Activated T-cell treated with anti-CD3 and anti-CD28 coated beads, Interleukin-2, amount 50 U/mL, for 4 hours (primary cell): ENCODE measurements at places on chromosomes 7 and 10.

GRCh38 chr10:109019001-109019424 lies 904.3 kb downstream of the XPNPEP1 start:
- DNase-seq = no peak

DNA sequence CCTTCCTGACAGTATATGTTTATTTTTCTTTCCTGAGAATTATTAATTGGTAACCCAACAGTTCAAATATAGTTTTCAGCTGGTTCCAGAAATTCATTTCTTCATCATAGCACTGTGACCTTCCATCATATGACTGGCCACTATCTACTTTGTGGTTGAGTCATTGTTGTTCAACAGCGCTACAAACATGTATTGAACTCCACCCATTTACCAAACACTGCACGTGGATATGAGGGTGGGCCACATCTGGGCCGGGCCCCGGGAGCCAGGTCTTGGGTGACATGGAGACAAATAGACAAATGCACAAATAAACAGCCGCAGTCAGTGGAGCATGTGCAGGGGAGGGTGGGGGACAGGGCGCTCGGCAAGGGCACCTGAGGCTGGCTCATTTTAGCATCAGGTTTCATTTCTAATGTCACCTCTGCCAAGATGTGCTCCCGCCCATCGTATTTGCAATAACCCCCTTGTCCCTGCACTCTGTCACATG lies 24.0 kb upstream of the EEPD1 start:
- DNase-seq = no peak

DNA sequence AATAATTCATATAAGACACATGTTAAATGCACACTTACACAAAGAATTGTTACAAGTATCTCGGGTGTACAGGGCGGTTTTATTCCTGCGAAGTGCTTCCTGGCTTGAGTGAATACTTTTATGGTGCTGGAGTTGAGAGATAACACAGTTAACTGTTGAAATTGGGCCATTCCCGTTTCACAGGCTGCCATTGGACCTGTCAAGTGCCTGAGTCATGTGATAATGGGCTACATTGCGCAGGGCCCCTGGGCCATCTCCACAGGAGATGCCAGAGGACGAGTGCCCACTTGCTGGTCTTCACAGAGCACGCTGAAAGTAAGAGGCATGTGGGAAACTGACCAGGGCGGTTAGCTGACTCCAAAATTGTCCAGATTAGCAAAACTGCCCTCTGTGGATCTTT lies 4.8 kb downstream of the FBH1 start:
- no peak for DNase-seq

GRCh38 chr7:5670183-5670935 lies 111.1 kb downstream of the RNF216 start:
- DNase-seq = no peak

DNA sequence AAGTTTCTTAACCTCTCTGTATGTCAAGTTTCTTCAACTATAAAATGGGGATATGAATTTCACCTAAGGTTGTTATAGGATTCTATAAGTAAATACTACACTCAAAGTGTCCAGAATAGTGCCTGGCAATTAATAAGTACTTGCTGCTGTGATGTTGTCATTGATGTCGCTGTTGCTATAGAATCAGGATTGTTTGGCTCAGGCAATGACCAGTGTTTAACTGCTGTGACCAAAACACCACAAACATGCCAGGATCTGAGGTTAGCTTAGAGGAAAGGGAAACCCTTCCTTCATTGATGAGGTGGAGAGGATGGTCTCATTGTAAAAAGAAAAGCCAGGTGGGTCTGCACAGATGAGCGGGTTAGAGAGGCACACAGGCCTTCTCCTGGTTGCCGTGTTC lies 223.1 kb upstream of the INHBA start:
- DNase-seq = no peak

GRCh38 chr7:124681946-124682345 lies 83.6 kb downstream of the GPR37 start:
- DNase-seq = no peak

DNA sequence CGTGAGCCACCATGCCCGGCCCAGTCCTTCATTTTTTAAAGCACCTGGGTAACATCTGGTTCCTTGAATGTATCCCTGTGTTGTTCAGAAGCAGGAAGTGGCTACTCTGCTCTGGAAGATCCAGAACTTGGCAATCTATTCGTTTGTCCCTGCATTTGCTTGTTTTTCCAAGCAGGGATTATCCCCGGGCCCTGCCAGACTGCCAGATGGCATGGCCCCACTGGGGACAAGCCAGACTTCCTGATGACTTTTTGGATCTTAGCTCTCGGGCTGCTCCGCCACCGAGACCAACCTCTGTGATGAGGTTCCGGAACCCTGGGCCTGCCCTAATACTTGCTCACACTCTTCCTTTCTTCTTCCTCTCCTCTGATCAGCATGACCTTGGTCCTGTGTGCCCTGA lies 496.7 kb downstream of the TYW1 start:
- DNase-seq = no peak

GRCh38 chr10:86520871-86521677 lies 518 bp downstream of the WAPL start:
- DNase-seq = peak; percentile 12

GRCh38 chr10:44934416-44935200 lies 23.5 kb downstream of the TMEM72 start:
- DNase-seq = no peak

GRCh38 chr7:110454713-110455112 lies 636.2 kb upstream of the LRRN3 start:
- DNase-seq = no peak

DNA sequence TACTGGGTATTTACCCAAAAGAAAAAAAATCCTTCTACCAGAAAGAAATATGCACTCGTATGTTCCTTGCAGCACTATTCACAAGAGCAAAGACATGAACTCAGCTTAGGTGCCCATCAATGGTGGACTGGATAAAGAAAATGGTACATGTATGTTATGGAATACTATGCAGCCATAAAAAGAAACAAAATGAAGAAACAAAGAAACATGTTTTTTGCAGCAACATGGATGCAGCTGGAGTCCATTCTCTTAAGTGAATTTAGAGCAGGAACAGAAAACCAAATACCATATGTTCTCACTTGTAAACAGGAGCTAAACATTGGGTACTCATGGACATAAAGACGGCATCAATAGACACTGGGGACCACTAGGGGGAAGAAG lies 5.5 kb upstream of the GNB2 start:
- DNase-seq = no peak

DNA sequence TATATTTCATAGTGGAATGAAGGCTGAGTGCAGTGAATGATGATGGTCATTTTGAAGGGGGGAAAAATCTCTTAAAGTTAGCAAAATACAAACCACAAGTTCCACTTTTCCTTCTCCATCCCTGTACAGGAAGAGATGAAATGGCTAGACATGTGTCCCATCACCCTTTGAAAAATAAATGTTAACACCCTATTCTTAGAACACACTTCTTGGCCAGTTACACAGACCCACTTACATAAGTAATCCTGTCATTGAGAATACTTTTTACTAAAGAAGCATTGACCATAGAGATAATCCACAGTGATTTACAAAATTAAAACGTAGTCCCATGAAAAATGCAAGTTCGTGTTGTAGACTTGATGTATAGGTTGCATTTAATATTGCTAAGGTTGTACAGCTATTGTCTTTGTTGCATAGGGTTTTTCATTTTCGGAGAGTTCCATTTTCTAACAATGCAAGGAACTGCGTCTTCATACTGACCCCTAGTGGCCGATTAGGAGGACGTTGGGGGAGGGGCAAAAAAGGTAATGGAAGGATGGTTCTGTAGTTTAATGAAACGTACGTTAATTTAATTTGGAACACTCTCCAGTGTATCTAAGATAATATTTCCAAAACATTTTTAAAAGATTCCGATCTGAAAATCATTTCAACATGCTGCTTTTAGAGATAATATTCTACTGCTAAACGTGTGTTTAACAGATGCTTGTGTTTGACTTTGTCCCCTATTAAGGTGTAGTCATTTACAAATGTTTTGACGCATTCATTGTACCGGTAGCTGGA lies 60.9 kb downstream of the ARMC3 start:
- DNase-seq = peak; percentile 71

- DNase-seq = no peak
Observed at GRCh38 chr7:30713392-30713791, 31.1 kb upstream of the CRHR2 start.

GRCh38 chr7:55515569-55516279 lies 56.6 kb downstream of the VOPP1 start:
- DNase-seq = no peak

GRCh38 chr10:61047081-61047480 lies 103.1 kb upstream of the RHOBTB1 start:
- DNase-seq = no peak

- DNase-seq = no peak
Observed at GRCh38 chr10:124476043-124476725, 14.6 kb downstream of the LHPP start.

GRCh38 chr7:71173955-71174354 lies 42.0 kb downstream of the GALNT17 start:
- no peak for DNase-seq

DNA sequence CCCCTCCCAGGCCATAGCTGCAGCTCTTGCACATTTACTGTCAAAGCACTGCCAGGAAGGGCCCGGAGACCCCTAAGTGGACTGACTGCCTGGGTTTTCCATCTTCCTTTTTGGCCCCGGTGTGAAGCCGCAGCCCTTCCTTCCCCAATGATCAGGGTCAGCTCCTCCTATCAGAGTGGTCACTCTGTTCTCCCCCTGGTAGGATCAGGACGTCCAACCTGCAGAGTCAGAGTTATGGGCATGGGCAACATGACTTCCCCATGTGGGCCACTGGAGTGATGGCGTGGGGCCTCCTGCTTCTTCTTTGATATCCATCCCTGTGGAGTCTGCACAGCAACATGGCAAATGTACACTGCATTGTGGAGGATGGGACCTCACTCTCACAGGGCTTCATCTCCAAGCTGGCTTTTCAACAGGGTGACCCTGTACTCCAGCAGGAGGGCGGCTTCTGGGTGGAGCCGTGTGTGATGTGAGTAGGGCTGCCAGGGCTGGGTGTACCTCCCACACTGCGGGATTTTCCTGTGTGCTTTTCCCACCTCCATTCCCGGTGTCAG lies 6.4 kb upstream of the RAMP3 start:
- DNase-seq = no peak

GRCh38 chr10:97463363-97464132 lies 17.6 kb downstream of the ZDHHC16 start:
- peak; percentile 21 for DNase-seq

GRCh38 chr10:1488970-1489548 lies 248.3 kb downstream of the ADARB2 start:
- no peak for DNase-seq

DNA sequence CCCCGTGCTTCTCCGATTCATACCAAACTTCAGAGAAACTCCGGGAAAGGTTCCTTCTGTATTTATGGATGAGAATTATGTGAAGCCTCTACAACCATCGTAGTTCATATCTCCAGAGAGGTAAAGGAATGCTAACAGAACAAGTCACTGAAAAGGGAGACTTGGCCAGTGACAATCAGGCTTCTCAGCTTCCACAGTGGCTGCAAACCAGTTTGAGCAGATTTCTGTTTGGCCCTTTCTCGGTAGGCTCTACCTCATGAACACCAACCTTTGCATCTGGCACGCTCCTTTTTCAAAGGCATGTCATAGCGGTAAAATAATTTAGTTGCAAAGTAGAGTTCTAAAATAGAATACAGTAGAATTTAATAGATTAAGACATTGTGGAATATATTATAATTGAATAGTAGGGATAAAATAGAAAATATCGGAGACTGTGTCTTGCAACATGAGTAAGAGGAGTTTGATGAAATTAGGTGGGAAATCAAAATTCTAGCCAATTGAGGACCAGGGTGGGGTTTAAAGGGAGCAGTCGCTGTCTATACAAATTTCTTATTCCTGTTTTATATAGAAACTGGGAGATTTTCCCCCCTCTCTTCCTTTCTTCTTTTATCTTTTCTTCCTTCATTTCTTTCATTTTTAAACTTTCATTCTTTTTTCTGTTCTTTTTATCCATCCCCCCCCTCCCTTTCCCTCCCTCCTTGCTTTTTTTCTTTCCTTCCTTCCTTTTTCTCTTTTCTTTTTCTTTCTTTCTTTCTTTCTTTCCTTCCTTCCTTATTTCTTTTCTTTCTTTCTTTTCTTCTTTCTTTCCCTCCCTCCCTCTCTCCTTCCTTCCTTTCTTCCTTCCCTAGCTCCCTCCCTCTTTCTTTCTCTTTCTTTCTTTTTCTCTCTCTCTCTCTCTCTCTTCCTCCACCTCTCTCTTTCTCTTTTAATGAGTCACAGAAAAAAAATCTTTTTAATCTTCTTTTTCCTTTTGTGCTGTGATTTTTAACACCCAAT lies 161.5 kb upstream of the KLF6 start:
- DNase-seq = no peak

DNA sequence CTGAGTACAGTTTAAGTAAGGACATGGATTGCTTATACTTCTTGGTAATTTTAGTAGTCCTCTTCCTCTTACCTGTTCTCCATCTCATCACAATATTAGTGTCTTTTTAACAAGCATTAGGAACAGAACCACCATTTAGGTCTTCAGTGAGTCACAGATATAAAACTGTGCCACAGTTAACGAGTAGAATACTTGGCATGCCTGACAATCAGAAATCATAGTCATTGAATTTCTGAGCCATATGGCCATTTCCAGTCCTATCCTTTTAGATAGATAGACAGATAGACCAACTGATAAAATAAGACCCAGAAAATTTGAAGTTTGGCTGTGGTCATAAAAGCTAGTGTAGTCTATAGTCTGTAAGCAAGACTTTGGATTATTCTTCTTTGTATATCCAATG lies 71.1 kb downstream of the GBF1 start:
- DNase-seq = no peak

DNA sequence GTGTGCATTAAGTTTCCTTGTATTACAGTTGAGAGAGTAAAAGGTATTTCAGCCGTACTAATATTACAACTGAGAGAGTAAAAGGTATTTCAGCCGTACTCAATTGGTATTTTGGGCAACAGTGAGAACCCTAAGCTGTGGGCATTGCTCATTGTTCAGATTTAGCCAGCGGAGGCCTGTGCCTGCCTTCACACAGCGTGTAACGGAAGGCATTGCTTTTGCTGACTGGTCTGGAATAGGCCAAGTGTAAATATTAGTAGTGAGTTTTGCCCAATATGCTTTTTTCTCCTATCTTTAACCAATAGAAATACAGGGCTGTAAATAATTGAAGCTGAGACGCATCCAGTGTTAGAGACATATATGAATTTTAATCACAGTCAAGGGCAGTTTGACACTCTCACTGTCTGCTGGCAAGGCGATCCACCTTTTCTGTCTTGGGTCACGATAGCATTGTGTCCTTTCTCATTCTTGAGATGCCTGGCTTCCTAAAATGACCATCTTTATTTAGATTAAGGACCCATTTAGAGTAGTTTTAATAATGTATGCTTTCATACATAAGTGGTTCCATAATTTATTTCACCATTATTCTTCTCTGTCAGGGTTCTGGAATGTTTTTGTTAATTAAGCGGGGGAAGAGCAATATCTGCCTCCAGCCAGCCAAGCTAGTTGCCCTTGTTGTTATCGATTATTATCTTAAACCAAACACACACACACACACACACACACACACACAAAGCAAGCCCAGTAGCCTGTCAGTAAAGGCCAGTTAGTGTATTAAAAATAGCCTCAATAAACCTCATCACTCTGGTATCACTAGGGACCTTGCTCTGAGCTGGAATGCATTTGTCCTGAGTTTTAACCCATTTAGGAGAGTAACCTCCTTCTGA lies 130.7 kb downstream of the CELF2 start:
- DNase-seq = no peak

- no peak for DNase-seq
Observed at GRCh38 chr10:87918254-87918859, 54.9 kb downstream of the PTEN start.
